ENCODE measurements at places on chromosomes 3 and 15.
A peak's percentile ranks its signal among the peaks of the same experiment; 100 is the strongest.

DNA sequence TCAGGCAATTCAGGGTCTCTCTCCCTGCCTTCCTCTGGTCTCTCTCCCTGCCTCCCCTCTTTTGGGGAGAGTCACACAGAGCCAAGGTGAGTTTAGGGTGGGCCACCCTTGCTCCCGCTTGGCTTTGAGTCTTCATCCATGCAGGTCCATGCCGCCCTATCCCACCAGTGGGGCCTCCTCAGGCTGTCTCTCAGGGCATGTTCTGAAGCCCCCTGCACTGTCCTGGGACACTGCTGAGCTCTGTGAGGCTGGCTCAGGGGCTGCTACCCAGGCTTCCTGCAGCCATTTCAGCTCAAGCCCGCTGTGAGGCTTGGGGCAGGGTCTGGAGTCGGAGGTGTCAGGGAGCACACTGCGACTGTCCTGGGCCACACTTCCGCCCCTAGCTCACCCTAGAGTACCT is 203.1 kb downstream of the SSR3 start:
- DNase-seq: no peak

- no peak for DNase-seq
These were observed 109.8 kb upstream of the RASGRP1 start for GRCh38 chr15:38674448-38674847.

DNA sequence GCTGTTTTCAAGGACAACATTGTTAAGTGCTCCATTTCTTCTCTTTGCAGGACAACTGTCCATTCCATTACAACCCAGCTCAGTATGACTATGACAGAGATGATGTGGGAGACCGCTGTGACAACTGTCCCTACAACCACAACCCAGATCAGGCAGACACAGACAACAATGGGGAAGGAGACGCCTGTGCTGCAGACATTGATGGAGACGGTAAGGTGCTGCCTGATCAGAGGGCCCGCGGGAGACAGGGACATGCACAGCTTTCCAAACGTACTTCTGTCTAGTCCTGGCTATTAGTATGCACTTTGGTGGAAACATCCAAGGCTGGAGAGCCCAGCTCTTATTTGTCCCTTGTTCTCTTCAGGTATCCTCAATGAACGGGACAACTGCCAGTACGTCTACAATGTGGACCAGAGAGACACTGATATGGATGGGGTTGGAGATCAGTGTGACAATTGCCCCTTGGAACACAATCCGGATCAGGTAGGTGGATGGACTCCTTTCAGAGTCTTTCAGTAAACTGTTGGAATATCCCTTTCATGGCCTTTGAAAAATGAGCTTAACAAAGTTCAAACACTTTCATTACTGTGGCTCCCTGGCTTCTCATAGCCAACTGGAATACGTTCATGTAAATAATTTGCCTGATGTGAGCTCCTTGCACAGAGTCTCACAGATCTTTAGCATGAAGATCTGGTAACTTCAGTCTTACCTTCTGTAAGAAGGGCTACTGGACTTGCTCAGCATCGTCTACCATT is 10.4 kb downstream of the THBS1 start:
- DNase-seq: no peak

DNA sequence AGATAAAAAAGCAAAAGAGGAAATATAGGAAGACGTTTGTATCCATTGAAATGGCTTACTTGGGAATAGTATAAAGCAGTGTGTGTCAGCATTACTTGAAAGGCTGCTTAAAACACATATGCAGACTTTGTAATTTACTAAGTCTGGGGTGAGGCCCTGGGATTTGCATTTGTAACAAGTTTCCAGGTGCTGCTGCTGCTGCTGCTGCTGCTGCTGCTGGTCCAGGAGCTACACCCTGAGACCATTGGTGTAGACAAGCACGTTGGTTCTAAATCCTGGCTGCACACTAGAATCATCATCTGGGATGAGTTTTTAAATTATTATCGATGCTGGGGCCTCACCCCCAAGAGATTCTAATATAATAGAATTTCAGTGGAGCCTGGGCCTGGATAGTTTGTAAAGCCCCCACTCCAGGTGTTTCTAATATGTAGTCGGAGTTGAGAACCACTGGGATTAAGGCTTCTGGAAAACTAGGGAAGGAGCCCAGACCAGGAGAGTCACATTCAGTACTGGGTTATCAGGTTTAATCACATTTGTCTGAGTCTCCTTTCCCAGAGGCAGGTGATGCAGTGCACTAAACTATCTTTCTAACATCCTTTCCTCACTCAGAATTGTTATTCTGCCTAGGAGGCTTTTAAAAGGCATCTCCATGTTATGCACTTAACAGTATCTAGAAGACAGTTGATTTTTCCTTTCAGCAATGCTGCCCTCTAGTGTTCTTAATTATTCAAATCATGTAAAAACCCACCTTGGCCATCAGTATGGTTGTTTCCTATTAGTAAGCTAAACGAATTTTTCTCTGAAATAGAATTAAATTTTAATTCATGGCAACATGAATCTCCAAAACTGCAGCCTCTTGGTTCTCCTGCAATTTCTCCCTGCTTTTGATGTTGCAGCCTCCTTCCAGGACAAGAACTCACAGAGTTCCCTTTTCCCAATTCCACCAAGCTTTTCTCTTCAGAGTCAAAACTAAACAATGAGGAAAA is 45.4 kb downstream of the SSR3 start:
- no peak for DNase-seq

- no peak for DNase-seq
These were observed 70.0 kb downstream of the MEF2A start for GRCh38 chr15:99635794-99636193.

GRCh38 chr3:100335434-100335833 is 877 bp downstream of the NIT2 start:
- DNase-seq: no peak

GRCh38 chr3:42520336-42520735 is 17.9 kb downstream of the VIPR1 start:
- no peak for DNase-seq

DNA sequence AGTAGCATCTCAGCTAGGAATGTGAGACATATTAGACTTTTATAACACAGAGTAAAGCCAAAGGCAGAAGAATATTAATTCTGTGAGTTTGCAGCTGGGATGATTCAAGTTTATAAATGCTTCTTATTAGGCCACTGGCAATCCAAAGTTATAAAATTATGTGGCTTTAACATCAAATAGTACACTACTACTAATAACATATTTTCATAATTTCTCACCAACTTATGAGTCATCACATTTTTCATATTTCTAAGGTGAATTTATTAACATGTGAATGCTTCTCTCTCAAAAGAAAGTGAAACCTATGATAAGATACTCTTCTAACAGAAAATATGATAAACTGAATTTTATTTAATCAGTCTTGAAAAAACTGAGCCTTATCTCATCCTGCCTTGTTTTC is 1348.2 kb upstream of the ALCAM start:
- no peak for DNase-seq

DNA sequence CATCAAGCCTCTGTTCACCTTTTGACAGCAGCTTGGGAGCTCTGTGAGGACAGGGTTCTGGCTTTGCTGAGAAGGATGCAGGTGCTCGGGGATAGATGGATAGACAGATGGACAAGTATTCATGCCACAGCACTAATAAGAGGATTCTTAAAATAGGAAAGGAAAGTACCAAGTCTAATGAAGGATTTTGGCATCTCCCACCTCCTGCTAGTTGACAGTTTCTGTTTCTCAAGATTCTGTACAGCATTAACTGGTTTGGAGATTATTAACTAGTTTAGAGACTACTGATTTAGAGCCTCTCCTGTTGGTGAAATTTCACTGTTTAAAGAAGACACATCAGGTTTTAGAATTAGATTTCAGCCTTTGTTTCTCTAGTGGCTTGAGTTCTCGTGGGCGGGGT is 152.3 kb downstream of the CACNA1D start:
- DNase-seq: no peak

GRCh38 chr3:138340511-138340910 is 7.9 kb upstream of the MRAS start:
- no peak for DNase-seq

DNA sequence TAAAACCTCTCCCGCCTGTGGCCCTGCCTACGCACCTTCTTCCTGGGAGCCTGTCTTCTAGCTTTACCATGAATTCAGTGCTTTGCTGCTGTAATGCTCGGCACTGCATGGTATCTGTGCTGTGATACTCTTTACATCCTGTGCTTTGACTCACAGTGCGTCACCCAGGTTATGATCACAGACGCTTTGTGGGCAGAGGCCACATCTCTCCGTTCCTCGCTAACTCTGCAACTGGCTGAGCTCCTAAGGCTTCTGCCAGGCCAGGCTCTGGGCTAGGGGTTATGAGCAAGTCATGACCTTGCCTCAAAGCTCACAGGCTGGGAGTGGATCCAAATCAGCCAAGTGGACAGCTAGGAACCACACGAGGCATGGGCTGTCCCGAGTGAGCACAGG is 23.2 kb downstream of the SPTBN5 start:
- no peak for DNase-seq

DNA sequence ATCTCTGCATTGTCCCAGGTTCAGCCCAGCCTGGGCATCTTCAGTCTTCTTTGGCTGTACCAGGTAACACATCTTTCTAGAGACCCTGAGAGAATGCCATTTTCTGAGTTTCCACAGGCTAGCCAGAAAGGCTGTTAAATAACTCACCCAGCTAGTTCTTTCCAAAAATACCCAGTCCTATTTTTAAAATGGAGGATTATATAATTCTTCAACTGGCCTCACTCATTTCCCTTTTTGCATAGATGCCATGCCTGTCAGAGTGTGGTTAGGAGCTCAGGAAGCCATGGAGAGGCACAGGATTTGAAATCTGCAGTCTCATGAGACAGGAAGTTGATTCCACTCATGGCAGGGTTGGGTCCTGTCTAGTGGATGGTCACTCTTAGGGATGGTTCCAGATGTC is 39.8 kb downstream of the CEMIP start:
- DNase-seq: no peak

- DNase-seq: no peak
These were observed 57.2 kb downstream of the EFCAB12 start for GRCh38 chr3:129371041-129371826.

GRCh38 chr3:143979041-143979440 is 7.4 kb downstream of the DIPK2A start:
- DNase-seq: no peak

- no peak for DNase-seq
These were observed 3.6 kb downstream of the WHAMM start for GRCh38 chr15:82812994-82813393.

GRCh38 chr15:93087825-93088199 is 1.2 kb downstream of the RGMA start:
- DNase-seq: peak; percentile 14

DNA sequence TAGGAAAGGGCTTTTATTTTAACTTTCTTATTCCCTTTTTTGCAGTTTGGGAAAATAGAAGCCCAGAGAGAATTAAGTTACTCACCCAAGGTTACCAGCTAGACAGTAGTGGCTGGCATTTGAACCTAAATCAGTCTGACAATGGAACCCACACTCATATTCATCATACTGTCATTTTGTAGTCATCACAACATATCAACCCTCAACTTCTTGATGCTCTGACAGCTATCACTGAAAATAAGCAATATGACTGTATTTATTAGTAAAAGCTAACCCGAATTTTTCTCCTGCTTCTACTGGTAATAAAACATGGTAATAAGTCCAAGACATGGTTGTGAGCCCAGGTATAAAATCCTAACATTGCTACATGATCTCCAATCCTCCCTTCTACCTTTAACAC is 585.8 kb upstream of the UBE2E2 start:
- no peak for DNase-seq

DNA sequence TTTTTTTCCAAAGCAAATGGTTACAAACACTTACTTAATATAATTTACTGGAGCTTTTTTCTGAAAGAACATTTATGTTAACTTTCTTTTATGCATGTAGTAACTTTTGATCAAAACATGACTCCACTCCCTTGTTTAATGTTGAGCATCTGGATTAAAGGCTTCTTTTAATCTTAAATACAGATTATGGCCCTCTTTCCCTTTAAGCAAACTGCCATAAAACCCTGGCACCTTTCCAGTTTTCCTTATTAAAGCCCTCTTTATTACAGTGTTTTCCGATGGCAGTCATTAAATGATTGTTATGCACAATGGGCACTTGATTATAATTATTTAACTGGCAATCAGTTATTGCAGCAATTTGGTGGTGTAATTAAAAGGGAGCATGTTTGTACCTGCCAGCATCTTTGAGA is 167.0 kb downstream of the VGLL4 start:
- DNase-seq: no peak

GRCh38 chr15:66496951-66497501 is 536 bp downstream of the SNAPC5 start:
- no peak for DNase-seq

DNA sequence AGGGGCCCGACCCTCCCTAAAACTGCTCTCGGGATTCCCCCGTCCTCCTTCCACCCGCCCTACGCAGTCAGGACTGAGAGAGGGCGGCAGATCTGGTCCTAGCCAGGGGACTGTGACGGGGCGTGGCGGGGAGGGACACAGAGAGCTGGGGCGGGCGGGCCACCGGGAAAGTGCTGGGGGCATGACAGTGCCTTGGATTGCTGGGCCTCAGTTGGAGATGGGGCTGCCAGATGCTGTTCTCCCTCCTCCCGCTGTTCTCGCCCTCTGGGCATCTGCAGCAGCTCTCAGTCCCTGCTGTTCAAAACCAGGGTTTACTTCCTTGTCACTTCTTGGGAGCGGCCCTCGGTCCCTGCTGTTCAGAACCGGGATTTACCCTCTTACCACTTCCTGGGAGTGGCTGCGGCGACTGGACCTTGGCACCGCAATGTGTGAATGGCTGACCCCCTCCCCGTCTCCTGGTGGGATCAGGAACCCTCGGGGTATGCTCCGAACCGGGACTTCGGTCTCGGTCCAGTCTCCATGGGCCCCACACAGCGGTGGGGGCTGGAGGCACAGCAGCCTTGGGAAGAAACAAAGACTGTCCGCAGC is 1.8 kb upstream of the RPP25 start:
- no peak for DNase-seq

DNA sequence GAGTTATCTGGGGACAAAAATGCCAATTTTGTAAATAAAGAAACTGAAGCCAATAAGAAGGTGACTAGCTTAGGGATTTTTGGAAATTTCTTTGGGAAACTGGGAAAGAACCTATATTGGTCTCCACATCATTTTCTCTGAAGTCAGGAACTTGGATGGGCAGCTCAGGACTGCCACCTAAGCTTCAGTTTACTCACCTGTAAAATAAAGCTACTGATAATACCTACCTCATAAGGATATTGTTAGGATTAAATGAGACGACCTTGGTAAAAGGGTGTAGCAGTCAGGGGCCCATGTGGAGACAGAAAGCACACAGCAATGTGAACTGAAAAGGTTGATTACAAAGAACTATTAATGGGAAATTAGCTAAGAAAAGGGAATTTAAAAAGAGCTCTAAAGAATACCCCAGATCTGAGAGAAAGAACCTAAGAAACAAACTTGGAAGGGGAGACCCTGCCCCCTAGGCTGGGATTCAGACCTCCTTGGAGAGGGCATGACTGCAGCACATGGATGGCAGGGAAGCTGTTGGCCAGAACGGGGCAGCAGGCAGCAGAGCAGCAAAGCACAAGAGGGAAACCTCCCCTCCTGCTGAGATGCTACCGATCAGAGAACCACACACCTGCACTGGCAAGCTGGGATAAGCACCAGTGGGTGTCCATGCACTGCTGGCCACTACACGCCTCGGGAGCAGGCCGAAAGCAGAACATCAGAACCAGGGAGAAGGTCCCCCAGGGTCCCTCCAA is 83.7 kb upstream of the THBS1 start:
- no peak for DNase-seq

- DNase-seq: no peak
These were observed 45.2 kb upstream of the LMCD1 start for GRCh38 chr3:8456412-8456811.

GRCh38 chr3:100831629-100832028 is 122.3 kb downstream of the TFG start:
- no peak for DNase-seq

Measured in amygdala (tissue), 56 donors.